ENCODE measurements at places on chromosomes 6 and 20.

DNA sequence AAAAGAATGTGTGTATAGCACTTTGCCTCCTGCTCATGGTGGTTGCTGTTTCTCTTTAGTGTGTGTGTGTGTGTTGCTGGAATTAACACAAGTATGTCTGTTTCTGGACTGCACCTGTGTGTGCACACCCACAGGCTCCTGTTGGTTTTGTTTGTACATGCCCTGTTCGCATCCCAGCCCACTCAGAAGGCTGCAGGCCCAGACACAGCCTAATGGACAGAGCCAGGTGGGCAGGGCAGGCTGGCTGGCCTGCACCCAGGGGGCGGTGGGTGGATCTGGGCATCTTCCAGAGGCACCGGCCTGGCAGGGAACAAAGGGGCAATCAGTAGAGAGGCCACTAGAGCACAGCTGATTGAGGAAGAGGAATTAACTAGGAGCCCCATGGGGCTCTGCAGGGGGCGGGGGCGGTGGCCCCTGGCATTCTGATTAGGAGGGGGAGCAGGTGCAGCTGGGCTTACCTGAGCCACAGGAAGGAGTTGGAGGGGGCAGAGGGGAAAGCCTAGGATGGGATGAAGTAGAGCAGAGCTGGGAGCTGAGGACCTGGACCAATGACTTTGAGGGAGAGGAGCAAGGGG is 21.9 kb downstream of the CD40 start:
- no peak for DNase-seq

- no peak for DNase-seq
Observed at GRCh38 chr6:132413499-132413802, 12.2 kb upstream of the MOXD1 start.

DNA sequence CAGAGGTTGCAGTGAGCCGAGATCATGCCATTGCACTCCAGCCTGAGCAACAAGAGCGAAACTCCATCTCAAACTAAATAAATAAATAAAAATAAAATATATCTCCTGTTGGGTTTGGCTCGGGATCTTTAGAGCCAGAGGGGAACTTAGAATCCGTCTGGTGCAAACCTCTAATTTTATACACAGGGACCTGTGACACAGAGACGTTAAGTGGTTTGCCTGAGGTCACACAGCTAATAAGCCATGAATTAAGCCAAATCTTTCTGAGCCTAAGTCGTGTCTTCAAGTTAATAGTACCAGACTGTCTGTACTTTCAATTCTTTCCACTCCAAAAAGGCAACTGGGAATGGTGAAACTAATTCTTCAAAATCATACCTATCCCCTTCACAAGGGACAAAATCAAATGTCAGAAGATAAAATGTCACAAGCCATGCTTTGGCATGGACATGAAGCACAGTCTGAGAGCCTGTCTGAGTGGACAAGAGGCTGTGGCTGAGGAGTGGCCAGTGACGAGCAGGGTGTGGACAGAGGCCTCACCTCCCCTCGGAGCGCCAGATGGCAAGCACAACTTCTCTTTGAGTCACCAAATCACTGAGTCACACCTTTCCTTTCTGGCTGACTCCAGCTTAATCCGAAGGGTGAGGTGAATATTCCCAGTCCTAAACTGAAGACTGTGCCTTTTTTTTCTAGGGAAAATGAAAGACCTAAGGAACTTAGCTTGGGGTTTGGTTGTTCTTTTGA is 177.4 kb downstream of the TFAP2A start:
- no peak for DNase-seq

GRCh38 chr6:53089948-53090347 is 24.7 kb downstream of the FBXO9 start:
- DNase-seq, result no peak
